GM12865 (cell line): ENCODE measurements at places on chromosomes 2 and 18.

GRCh38 chr18:31185186-31185950, 22.7 kb upstream of the DSC1 start:
- DNase-seq = no peak

DNA sequence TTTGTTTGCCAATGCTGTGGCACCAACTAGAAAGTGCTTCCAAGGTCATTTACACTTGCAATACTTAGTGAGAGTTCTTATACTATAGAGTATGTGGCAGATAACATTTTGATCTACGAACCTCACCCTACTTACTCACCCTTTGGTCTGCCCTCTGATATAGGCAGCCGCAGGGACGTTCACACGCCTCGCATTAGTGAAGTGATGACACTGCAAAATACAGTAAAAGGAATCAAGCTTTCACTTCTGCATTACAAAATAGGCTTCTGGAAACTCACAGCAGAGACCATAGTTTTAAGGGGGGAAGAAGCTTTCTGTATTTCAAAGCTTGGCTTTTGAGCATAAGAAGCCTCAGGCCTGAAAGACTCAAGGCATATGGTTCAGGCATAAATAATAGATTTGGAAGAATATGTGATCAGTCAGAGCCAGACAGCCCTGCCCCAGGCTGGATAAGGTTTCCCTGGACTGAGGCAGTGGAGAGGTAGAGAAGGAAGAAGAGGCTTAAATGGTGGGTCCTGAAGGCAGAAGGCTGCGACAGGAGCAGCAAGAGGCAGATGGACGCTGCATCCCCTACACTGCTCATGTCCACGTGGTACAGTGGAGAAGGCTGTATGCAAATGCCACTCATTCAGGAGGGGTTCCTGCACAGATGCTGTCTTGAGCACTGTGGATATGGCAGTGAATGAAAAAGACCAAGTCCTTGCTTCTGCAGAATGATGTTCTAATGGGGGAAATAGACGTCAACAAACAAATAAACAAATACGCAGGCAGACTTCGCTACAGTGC, 63.1 kb downstream of the FECH start:
- DNase-seq = peak; percentile 16

GRCh38 chr18:21453511-21453901, 147.0 kb downstream of the ESCO1 start:
- DNase-seq = no peak

- DNase-seq = no peak
Measured at GRCh38 chr2:225354281-225354774, 45.2 kb upstream of the NYAP2 start.

- no peak for DNase-seq
Measured at GRCh38 chr2:181743723-181744031, 63.4 kb upstream of the NEUROD1 start.

DNA sequence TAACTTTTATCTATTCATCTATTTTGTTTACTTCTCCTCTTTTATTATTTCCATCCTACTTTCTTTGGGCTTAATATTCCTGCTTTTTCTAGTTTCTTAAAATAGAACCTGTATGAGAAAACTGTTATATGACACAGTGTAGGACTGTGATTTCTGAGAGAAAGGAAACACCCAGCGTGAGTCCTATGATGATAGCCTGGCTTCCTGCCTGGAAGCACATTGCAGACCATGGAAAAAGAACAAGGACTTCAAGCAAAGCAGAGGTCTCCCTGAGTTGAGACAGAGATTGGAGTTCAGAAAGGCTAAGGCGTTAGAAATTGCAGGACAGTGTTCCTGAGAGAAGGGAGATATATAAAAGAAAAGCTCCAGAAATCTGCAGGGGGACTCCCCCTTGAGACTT, 7.8 kb downstream of the RBM44 start:
- no peak for DNase-seq

GRCh38 chr2:15826273-15826717, 114.1 kb upstream of the MYCN start:
- no peak for DNase-seq

GRCh38 chr18:8529609-8530008, 79.6 kb upstream of the RAB12 start:
- DNase-seq = no peak

GRCh38 chr18:8097927-8098326, 511.3 kb upstream of the RAB12 start:
- no peak for DNase-seq

GRCh38 chr2:100972452-100972851, 29.6 kb upstream of the RPL31 start:
- no peak for DNase-seq

DNA sequence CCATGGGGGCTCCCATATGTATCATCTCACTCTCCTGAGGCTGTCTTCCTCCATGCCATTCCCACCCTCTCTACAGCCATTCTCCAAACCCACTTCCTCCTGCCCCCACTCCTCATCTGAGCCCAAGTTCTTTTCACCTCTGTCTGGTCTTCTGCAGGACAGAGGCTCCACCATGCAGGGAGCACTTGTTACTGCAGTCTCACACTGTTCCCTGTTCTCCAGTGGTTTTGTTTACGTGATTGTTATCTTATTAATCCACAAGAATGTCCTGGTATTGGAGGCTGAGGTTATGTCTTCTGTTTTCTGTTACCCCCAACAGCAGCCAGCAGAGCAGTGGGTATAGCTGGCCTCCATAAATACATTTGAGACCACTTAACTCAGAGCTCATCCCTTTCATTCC, 51.4 kb downstream of the PAX8 start:
- no peak for DNase-seq

GRCh38 chr18:22683196-22683676, 249.9 kb upstream of the RBBP8 start:
- DNase-seq = no peak

- no peak for DNase-seq
Measured at GRCh38 chr18:69774831-69775230, 172.8 kb downstream of the CD226 start.

DNA sequence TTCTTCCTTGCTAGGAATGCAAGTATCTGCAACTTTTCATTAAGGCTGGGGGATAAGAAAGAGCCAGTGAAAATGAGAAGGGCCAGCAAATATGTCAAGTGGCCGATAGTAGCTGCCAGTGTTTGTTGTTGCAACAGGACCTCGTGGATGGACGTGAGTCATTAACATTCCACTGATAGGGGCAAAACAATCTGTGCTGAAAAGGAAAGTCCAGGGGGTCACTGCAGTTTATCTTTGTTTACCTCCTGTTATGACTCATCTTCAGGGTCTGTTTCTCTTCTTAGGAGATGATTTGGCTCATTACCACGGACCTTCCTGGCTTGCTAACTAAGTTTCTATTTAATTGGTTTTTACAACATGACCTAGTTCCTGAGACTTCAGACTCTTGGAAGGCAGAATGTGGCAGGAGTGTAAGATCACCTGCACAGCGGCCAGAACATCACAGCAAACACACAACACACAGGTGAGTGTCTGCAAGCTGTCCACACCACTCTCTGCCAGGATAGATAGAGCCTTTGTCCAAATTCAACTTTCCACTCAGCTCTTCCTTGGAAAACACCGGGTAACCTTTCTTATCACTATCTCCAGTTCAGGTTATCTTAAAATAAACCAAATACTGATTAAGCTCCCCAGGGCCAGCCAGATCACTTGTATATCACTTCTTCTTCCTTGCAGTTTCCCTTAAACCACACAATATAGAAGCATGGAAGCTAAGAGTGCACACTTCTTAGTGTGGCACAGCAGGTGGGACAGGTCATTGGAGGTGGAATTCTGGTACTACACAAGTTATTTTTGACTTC, 157.5 kb upstream of the LMAN1 start:
- no peak for DNase-seq

- DNase-seq = no peak
Measured at GRCh38 chr18:36352384-36352783, 54.9 kb downstream of the FHOD3 start.

- DNase-seq = no peak
Measured at GRCh38 chr2:99862566-99862965, 279.8 kb downstream of the AFF3 start.

- no peak for DNase-seq
Measured at GRCh38 chr2:47077442-47078117, 77.5 kb downstream of the STPG4 start.

DNA sequence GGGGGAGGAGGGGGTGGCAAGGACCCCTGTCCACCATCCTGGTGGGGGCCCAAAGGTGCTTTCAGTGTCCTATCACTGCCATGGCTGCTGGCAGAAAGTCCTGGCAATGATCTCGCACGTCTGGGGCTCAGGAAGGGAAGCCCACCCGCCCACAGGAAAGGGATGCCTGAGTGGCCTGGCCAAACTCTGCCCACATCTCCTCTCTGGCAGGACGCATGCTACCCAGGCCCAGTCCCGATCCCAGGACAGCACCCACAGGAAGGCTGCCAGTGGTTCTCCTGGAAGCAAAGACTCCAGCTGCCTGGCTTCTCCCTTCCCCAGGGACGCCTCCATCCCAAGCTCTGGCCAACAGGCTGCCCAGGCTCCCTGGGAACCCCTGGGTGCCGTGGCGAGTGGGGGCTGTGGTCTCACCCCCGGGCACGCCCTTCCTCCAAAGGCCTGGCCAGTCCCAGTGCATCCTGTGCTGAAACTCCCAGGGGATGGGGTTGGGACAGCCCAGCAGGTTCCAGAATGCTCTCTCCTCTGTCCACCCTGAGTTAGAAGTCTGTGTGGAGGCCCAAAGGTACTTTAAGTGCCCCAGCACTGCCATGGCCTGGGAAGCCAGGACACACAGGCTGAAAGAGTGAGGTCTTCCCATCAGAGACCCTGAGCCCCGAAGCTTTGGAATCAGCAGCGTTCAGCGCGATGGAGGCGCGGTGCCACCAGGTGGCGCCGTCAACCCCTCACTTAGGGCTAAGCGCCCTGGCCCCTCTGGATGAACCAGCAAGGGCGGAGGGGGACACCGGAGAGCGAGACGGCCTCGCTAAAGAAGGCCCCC, 29.8 kb upstream of the TAF1B start:
- DNase-seq = peak; percentile 73

DNA sequence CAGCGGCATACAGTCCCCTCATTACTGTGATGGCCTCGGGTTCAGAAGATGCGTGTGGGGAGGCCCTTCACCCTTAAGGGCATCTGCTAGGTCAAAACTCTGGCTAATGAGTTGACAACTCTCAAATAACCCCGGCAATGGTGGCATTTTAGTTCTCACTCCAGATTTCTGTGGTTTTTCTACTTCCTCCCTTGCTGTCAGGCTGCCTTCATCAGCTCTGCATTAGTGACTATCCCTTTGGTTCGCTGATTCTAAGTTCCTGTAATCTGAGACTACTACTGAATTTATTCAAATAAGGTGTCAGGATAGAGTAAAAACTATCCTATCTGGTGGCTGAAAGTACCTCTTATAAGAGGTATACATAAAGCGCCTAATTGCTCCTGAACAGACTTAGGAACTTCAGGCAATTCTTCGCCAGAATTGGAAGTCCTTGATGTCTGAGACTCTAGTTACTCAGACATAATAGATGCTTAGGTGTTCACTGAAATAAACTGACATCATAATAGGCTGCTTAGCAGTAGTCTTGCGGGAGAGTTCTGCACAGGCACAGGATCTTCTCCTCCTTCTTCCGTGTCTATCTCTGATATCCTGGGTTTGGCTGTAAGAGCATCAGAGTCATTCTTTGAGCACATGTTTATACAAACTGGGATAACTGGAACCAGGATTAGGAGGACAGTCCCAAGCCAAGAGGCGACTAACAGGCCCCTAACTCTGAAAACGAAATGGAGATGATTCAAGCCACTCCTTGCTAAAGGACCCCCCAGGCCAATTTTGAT, 194.5 kb downstream of the DNER start:
- peak; percentile 7 for DNase-seq

DNA sequence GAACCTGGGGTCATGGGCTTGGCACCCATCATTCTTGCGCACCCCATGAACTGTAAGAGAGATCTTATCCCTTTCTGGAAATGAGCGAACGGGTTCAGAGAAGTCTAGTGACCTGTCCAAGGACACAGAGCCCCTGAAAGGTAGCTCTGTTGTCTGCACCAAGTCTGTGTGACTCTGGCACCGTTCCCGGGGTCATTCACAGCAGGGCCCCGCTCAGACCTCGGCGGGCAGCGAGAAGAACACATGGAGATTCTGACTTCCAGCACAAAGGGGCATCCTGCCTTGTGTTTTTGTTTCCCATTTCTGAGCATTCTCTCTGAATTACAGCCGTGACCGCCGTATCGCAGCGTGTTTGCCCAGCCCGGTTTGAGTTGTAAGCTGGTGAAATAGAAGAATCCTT, 231.7 kb downstream of the KLHL29 start:
- DNase-seq = no peak

GRCh38 chr2:189601043-189601442, 20.5 kb upstream of the SLC40A1 start:
- DNase-seq = no peak

DNA sequence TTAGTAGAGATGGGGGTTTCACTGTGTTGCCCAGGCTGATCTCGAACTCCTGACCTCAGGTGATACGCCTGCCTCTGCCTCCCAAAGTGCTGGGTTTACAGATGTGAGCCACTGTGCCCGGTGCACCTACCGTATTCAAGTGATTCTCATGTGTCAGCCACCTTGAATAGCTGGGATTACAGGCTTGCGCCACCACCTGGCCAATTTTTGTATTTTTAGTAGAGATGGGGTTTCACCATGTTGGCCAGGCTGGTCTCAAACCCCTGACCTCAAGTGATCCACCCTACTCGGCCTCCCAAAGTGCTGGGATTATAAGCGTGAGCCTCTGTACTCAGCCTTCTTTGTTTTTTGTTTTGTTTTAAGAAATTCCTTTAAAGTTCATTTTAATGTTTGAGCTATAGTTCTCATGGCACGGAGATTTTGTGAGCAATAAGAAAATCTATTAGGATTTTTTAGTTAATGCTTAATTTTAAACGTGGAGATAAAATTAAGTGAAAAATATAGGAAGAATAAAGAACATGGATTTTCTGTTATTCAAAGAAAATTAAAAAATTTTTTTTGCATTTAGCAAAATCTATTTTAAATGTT, 242.6 kb downstream of the PHLPP1 start:
- peak; percentile 70 for DNase-seq

GRCh38 chr18:55999641-56000040, 411.6 kb upstream of the TCF4 start:
- DNase-seq = no peak

- no peak for DNase-seq
Measured at GRCh38 chr18:49479381-49480137, 7.5 kb downstream of the C18orf32 start.

GRCh38 chr2:199382091-199382490, 75.6 kb downstream of the SATB2 start:
- DNase-seq = no peak

GRCh38 chr2:134630504-134631159, 88.2 kb downstream of the TMEM163 start:
- no peak for DNase-seq

- no peak for DNase-seq
Measured at GRCh38 chr2:75602724-75603342, 42.1 kb upstream of the EVA1A start.
